NCI-H510A treated with DMSO at 0.1 percent for 48 hours (cell line): ENCODE measurements at places on chromosomes 7 and 10.

GRCh38 chr10:31099664-31100063 lies 68.0 kb upstream of the ZNF438 start:
- no peak for DNase-seq

DNA sequence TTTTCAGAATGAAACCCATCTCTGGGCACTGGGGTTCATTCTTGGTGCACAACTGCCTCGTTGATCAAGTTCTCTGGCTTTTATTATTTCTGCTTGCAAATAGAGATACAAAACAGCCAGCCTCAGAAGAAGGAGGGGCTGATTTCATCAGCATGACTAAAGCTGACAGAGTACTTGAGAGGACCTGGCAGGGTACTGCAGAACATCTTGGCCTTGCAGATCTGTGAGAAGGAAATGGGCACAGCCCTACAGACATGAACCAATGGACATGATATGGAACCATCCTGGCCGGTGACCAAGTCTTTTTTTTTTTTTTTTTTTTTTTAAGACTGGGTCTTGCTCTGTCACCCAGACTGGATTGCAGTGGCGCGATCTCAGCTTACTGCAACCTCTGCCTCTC lies 240.6 kb downstream of the VTI1A start:
- no peak for DNase-seq

GRCh38 chr10:20616918-20617810 lies 279.9 kb downstream of the NEBL start:
- DNase-seq = no peak

DNA sequence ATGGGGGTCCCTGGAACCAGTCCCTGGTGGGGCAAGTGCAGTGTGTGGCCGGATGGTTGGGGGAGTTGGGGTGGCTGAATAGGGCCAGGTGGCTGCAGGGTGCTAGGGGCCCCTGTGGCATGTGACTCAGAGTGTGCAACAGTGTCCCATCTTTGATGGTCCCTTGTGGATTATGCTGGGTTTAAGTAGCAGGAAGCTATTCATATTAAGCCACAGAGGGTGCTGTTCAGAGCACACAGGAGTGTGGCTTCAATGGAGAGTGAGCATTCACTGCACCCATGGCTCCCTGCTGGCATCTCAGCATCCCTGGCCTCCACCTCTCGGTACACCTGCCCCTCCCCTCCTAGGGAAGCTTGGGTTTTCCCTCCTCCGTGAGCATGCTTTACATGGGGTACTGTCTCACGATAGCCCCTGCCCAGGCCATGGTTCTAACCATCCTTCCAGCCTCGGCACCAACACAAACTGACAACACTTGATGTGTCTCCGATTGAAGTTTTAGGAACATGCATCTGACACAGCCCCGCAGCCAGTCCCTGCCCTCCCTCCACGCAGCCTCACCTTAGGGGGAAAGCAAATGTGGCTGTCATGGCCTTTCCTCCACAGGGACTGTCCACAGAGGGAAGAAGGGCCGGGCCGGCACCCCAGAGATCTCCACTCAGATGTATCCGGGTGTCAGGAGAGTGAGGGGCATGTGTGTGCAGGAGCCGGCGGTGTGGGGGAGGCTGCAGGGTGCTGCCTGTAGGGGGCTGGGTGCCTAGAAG lies 30.4 kb upstream of the PPIF start:
- peak; percentile 25 for DNase-seq

GRCh38 chr7:73899731-73900142 lies 38.8 kb downstream of the TMEM270 start:
- no peak for DNase-seq

- no peak for DNase-seq
Measured at GRCh38 chr7:23410446-23411183, 59.7 kb downstream of the IGF2BP3 start.

DNA sequence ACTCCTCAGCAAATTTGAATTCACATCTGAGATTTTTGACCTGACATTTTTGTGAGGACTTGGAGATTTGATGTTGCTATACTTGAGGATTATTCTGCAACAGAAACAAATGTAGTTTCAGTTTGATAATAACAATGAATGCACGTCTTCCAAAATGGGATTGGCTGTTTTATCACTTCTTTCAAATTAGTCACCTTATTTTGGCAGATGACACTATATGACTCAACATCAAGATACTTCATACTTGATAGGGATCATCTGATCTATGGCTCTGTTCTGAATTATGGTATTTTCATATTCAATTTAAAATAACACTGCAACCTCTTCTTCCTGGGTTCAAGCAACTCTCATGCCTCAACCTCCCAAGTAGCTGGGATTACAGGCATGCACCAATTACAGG lies 24.2 kb downstream of the ARL5B start:
- no peak for DNase-seq

DNA sequence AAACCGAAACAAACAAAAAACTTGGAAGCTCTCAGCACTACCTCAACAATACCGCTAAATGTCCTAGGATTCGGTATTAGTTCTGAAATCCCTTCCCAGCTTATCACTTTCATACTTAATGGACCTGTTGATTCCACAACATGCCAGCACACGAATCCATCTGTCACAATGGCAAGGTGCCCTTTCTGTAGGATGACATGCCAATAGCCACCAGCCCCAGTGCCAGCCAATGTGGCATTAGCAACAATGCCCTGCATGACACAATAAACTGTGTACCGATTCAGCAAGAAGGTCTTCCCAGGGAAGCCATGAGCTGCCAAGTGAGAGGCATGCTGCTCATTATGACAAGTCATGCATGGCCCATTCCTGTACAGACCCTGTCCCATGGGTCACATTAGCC lies 35.6 kb upstream of the CHCHD3 start:
- no peak for DNase-seq

GRCh38 chr7:1260244-1260635 lies 27.6 kb downstream of the UNCX start:
- DNase-seq = no peak

DNA sequence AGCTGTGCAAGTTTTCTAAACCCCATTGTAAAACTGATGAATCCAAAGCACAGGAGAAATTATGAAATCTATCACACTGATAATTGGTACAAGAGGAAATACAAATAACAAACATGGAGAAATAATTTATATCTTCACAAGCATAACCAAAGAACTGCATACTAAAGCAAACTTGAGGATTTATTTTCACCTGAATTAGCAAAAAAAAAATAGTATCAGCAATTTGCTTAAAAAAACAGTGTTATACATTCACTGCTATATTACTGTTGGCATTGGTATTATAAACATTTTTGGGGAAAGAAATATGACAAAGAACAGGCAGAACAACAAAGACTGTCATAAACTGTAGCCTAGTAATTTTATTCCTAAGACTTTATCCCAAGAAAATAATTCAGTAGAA lies 230.8 kb upstream of the NRP1 start:
- DNase-seq = no peak

GRCh38 chr7:70797109-70797514 lies 334.8 kb upstream of the GALNT17 start:
- DNase-seq = no peak

- DNase-seq = no peak
Measured at GRCh38 chr10:101695404-101695890, 477 bp upstream of the FBXW4 start.

GRCh38 chr7:40300146-40300670 lies 165.4 kb downstream of the SUGCT start:
- no peak for DNase-seq

DNA sequence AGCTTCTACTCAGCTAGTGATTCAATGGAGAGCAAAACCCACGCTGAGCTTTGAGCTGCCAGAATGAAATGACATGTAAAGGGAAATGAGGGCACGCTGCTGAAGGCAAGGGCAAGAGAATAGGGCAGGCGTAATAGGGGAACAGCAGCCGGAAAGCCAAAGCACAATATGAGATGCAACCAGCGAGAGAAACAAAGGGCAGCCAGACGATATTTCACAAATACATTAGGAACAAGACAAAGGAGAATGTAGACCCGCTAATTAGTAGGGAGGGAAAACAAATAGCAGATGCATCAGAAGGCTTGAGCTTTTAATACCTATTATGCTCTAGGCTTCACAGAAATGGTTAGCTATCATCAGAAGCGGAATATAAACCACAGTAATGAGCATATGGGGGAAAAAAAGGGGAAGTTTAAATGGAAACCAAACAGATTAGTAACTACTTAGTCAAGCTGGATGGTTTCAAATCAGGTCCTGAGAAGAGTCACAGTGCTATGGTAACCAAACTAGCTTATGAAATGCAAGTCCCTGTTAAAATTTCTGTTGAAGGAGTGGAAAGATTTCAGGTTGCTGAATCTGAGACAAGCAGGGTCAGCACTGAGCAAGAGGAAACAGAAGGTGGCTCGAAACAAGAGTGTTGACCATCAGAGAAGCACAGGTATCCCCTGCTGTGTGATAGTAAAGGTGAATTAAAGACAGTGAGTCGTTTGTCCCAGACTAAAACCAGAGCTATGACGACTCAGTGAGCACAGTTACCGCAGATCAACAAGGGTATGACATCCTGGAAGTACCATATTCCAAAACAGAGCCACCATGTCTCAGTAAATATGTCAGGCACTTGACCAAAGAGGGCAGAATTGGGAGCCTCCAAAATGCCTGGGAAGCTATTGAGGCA lies 496.9 kb upstream of the CELF2 start:
- DNase-seq = no peak

DNA sequence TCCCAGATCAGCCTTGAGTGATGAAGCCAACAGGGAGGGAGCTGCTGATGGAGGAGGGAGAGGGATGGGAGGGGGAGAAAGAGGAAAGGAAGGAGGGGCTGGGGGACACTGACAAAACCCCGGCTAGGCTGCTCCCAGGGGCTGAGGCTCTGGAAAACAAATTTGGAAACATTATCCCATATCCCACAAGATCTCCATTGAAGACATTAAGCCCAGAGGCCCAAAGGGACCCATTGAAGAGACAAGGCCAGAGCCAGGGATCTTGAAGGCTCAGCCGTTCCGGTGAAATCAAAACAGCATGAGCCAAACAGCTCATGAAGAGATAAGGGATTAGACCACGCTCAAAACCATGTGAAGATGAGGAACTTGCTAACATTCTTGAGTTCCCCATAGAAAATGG lies 184.3 kb upstream of the ITGB1 start:
- DNase-seq = no peak

DNA sequence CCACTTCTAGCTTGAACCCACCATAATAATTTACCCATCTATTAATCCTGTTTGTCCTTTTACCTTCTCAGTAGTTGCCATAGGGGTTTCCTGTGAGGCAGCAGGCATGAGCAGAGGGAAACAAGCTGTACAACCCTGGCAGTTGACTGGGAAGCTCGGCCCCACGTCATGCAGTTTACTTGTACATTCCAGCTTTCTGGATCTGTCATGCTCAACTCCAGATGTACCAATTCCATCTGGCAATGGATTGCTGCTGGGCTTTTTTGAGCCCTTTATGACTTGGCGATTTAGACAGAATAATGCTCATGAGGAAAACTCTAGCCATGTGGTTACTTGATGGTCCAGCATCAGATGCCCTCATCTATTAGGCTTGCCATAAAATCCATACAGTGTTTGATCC lies 112.5 kb downstream of the GNAI1 start:
- no peak for DNase-seq

- DNase-seq = peak; percentile 16
Measured at GRCh38 chr7:44072364-44073231, 7.2 kb upstream of the PGAM2 start.

DNA sequence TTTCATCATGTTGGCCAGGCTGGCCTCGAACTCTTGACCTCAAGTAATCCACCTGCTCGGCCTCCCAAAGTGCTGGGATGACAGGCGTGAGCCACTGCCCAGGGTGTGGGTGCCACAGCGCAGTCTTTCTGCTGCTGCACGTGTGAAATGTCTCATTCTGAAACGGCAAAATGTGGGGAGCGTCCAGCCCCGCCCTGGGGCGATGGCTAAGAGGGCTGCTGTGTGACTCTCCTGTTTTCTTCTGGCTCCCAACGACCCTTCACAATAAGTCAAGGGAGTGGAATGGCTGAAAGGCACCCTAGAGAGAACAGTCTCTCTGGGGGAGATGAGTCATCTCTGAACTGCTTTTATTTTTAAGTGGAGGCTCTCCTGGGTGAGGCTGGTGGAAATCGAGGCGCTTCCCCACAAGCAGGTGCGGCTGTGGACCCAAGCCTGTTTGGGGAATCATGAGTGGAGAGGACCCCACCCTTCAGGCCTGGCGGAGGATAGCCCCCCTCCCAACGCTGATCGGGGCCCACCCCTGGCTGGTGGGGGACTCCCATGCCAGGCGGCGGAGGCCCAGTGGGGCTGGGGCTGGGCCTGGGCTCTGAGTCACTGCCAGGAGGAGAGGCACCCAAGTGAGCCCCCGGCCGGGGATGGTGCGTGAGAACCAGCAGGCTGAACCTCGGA lies 18.0 kb downstream of the ADAP1 start:
- no peak for DNase-seq
